ENCODE measurements at places on chromosomes 16 and 17. TPM values are rescaled to one million over a fixed set of nuclear protein-coding genes. Genes with fewer than 3 reads are reported as not detected.

The SEZ6L2 gene
- 43.2 TPM for total RNA-seq

The TMEM100 gene
- 3.3 TPM for total RNA-seq

The DNASE1L2 gene
- 2.4 TPM for total RNA-seq

The HNF1B gene
- not detected for total RNA-seq

The CCL16 gene
- total RNA-seq, result not detected

The PRDM7 gene
- total RNA-seq, result not detected
